ENCODE measurements at places on chromosomes 4 and X. TPM values are rescaled to one million over a fixed set of nuclear protein-coding genes. Genes with fewer than 3 reads are reported as not detected.

The SNCA gene
- 2.2 TPM for total RNA-seq

GRCh38 chr4:144647590-144647989 lies 1.6 kb downstream of the HHIP start:
- DNase-seq: no peak

GRCh38 chr4:26298198-26298947 lies 22.4 kb upstream of the RBPJ start:
- no peak for DNase-seq

The WWC2 gene
- 0.76 TPM for total RNA-seq

The MYL5 gene
- 24.6 TPM for total RNA-seq

DNA sequence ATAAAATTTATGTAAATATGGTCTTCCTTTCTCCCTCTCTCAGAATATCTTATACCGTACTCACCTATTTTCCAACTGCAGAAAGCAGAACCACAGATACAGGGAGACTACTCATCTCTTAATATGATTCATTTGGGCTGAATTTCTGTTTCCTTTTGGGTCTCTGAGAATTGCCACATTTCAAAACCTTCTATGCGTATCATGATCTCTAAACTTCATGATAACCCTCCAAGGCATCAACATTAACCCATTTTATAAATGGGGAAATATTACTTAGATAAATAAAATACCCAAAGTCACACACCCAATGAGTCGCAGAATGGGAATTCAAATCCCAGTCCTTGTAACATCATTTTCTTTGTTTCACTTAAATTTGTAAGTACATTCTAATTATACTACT lies 16.6 kb upstream of the PRDM8 start:
- no peak for DNase-seq

DNA sequence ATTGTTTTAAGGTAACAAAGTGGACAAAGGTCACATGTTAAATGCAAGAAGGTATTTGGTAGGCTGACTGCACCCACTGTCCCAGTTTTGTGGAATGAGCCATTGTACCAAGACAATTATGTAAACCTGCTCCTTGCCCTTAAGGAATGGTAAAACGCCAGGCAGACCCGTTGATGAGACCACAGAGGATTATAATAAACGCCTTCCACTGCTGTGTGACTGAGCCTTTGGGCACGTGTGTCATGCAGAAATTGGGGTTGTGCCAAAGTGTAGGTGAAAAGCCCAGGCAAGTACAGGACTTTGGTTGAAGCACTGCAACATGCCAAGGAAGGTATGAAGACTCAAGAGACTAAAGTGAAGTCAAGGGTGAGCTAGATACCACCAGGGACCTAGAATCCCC lies 59.7 kb downstream of the LRRC66 start:
- no peak for DNase-seq
